Uterus (tissue), 4 donors: ENCODE measurements at places on chromosomes 2 and 18.
A peak's percentile ranks its signal among the peaks of the same experiment; 100 is the strongest.

- DNase-seq: no peak
Measured at GRCh38 chr2:172639823-172640222, 83.9 kb downstream of the PDK1 start.

DNA sequence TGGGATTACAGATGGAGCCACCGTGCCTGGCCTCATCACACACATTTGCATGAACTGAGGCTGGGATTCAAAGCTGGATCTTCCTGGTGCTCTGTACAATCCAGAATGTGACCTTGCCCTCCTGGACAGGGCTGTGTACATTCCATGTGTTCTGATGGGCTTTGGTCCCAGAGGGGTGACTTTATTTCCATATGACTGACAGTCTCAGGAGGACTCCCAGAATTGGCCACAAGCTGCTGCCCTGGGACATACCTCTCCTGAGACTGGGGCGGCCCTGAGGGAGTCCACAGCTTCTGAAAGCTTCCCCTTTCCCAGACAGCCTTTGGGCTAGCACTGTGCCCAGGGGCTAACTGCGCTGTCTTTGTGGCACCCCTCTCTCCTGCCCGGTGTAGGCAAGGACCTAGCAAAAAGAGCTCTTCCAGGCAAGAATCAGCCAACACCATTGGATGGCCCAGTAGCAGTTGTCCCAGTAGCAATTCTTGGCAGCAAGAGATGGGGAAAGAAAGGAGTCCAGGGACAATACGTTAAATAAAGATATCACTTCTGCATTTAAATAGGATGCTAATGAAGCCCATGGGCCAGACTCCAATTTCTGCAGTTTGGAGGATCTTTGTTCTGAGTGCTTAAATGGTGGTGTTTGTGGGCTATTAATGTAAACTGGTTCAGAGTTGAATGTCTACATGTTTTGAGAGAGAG, 26.4 kb upstream of the ZNF532 start:
- DNase-seq: no peak

DNA sequence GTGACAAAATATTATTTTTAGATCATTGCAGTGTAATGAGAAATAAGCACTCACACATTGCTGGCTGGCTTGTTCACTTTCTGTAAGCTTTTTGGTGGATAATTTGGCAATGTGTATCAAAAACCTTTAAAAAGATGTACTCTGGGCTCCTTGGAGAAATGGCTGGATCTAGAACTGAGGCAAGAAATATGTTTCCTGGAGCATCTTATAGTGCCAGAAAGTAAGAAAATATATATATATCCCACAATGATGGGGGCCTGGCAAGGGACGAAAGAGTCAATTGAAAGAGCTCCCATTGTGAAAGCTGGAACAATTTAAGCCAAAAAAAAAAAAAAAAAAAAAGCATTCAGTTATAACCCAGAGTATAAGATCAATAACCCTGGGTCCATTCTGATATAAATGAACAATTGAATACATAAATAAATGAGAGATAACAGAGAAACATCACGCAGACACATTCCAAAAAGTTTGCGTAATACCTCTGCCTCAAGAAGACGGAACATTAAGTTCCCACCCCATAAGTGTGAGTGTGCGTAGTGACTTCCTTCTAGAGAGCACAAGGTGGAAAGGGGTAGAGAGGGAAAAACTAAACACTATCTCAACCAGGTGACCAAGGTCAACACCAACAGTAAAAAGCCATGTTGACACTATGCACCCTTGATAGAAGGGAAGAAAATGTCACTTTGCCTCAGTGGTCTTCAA, 77.5 kb downstream of the BIN1 start:
- DNase-seq: no peak

DNA sequence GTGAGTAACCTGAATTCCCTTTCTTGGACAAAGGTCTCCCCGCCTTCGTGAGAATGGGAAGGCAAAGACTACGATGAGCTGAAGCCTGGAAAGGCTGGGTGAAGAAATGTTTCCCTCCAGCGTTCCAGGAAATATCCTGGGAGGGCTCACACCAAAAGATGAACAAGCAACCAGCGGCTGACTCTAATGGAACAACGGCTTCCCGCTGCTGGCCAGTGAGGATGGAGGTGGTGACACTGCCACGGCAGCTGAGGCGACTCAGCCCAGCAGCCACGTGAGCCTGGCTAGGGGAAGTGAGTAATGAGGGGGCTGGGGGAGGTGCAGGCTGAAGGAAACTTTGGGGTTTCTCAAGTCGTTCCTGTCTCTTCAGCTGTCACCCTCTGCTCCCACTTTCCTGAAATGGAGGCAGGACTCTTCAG, 105.0 kb upstream of the SMAD7 start:
- DNase-seq: peak; percentile 34

- no peak for DNase-seq
Measured at GRCh38 chr2:137938204-137938603, 26.1 kb upstream of the HNMT start.

GRCh38 chr2:69565431-69565839, 78.1 kb downstream of the AAK1 start:
- peak; percentile 35 for DNase-seq

GRCh38 chr2:156421851-156422250, 14.3 kb upstream of the GPD2 start:
- no peak for DNase-seq

- DNase-seq: peak; percentile 27
Measured at GRCh38 chr2:16615687-16616615, 49.7 kb downstream of the CYRIA start.

DNA sequence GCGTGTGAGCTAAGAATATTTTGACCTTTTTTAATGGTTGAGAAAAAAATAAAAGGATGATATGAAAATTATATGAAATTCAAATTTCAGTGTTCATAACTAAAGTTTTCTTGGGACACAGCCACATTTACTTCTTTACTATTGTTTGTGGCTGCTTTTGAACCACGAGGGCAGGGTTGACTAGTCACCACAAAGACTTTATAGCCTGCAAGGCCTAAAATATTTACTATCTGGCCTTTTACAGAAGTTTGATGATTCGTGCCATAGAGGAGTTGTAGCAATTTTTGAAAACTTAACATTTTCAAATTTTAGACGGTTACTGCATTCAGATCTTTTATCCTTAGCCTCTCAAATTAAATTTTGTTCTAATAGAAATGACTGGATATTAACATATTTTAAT, 69.9 kb downstream of the LIMS1 start:
- DNase-seq: no peak

- no peak for DNase-seq
Measured at GRCh38 chr2:185012643-185013042, 414.3 kb downstream of the ZNF804A start.

DNA sequence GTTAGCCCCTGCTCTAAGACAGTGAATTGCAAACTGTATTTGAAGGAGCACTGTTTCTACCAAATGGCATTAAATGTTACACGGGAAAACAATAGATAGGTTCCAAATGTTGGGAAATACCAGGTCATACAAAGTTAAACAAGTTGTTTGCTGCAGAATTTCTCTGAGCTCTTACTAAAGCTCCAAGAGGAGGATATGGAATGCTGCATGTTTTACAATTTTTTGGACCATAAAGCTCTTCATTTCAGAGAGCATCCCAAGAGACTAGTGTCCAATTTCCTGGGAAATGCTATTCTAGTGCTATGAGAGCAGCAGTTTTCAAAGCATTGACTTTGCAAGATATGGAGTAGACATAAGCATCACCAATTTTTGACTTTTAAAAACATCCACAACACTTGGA, 155.6 kb upstream of the CCDC68 start:
- no peak for DNase-seq

DNA sequence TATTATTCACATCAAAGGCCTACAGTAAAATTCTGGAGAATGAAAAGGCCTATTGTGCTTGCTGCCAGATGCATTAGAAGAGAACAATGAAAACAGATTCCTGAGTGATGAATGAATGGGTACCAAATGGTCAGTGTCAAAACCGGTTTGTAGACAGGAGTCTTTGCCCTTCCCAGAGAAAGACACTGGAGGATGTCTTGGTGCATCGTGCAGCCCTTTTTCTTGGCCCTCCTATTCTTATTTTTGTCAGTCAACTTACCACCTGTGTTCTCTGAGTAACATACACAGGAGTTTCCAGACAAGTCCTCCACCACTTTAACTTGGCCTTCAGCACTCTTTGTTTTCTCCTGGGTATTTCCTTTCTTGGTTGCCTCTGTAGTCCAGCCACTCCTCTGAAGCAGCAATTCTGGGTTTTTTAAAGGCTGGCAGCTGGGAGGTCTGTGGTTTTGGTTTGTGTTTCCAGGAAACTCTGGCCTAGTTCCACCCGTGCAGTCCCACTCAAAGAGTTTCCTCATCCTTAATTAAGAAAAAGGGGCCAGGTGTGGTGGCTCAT, 29.4 kb downstream of the PSTPIP2 start:
- no peak for DNase-seq

DNA sequence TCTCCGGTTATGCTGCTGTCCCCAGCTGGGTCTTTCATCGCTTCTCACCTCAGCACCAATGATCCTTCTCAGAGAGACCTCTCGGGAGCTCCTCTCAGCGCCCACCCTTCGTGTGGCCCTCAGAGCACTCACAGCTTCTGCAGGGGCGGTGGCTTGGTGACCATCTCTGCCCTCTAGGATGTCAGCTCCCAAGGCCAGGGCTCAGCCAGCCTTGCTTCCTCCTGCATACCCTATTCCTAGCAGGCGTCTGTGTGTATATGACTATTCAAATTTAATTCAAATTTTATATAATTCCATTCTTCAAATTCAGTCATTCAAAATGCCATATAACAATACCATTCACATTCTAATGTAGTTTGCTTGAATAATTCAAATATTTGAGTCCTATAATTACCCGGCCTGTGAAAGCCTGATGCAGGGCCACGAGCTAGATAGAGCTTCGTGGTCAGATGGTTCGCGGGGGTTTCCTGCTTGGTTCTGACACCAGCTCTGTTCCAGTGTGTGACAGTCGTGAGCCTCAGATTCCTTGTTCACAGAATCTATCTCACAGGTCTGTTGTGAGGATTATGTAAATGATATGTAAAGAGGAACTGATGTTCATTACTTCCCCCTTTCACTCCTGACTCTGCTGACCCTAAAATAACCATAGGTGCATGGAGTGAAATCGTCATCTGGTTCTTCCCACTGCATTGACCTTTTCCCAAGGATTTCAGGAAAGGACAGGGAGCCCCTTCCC, 94.0 kb upstream of the CNGA3 start:
- no peak for DNase-seq

DNA sequence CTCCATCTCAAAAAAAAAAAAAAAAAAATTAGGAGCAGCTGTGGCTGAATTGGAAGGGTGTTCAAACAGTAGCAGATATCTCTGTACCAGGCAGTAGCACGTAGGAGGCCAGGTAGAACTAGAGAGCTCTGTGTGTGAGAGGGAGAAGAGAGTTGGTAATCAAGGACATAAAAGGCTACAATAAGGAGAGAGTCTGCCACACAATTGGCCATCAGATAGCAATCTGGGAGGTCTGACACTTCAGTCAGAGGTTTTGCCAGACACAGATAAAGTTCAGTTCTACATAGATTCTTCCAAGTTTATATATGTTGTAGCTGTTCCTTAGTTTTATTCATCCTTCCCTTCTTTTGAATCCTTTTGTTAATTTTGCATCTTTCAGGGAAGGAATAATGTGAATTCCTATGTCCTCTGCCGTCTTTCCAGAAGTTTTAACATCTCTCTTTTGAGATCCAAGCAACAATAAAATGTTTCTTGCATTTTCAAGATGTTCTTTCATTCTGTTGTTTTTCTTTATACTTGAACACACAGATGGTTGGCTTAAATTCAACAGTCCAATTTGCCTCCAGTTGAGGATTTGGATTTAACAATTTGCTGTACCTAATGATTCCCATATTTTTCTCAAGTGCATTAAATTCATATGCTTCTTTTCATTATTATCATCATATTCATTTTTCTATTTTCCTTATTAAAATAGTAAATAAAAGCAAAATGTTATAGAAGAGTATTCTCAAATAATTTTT, 600.3 kb upstream of the GCFC2 start:
- no peak for DNase-seq

DNA sequence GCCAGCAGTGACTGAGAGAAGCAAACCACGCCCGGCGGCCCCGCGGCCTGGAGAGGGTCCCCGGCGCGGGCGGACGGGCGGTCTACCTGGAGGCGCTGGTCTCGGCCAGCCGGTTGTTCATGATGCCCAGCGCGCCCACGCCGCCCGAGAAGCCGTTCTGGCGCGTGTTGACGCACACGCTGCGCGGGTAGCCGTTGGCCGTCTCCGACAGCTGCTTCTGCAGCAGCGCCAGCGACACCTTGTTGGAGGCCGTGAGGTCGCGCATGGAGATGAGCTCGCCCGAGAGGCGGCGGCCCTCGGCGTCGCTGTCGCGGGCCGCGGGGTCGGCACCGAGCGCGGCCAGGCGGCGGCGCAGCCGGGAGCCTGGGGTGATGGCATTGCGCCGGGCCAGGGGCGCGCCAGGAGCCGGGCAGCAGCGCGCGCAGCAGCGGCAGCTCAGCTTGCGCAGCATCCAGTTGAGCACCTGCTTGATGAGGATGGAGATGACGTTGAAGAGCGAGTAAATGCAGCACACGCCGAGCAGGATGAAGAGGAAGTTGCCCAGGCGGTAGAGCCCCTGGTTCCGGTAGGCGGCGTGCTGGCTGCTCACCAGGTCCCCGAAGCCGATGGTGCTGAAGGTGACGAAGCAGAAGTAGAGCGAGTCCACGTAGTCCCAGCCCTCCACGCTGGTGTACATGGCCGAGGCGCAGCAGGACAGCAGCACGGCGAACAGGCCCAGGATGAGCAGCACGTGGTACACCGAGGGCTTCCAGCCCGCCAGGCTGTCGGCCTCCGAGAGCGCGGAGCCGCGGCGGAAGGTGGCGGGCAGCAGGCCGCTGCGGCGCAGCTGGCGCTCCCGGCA, 118.1 kb downstream of the MSH2 start:
- DNase-seq: peak; percentile 32

DNA sequence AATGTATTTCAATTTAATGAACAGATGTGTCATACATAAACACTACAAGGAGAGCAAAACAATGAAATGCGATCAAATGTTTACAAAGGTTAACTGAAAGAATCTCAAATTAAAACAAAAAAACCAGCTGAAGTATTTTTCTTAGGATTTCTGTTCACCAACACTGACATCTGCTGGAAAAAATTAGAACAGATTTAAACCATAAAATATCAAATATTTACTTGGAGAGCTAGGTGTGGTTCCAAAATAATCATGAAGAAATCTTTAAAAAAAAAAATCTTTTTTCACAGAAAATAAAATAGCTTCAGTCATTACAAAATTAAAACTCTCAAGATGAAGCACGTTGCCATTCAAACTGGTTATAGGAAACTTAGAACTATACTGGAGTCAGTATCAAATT, 13.8 kb downstream of the MMADHC start:
- no peak for DNase-seq

GRCh38 chr18:62781262-62781661, 65.9 kb downstream of the PHLPP1 start:
- no peak for DNase-seq

DNA sequence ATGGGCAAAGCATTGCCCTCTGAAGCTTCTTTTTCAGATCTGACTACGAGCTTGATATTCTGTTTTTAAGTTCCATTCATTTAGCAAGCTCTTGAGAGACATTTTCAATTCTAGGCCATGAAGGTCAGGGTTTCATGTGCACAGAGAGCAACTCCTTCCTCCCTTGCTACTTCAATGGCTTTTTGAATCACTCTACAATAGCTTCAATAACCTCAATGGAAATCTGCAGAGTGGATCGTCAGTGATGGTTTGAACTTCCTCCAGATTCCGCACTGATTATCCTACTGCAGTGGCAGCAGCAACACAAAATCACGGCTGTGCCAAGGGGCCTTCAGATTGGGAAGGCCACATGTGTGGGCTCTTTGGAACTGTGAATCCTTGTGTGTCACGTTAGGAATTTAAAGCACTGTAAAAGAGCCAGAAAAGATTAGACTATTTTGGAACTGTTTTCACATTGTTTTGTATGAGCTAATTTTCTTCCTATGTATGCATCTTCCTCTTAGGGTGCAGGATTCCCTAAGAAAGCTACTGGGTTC, 88.4 kb upstream of the MGAT4A start:
- no peak for DNase-seq

- no peak for DNase-seq
Measured at GRCh38 chr18:1047406-1047805, 142.7 kb downstream of the ADCYAP1 start.
